ENCODE measurements at places on chromosomes 12 and 14.

DNA sequence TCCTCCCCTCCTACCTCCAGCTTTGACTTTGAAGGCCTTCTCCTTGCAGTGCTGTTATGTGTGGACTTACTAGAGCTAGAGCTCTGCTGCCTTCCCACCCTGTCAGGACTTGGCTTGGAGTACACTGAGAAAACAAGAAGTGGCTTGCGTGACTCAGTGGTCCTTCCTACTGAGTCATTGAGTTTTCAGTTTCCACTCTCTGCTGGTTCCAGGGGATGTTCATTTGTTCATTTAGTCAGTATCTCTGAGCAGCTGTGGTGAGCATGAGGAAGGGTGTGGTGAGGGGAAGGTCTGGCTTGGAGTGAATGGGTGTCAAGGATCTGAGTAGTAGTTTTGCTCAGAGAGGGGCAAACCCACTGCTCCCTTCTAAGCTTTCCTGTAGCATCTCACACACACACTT, 17.2 kb upstream of the ELK3 start:
- DNase-seq = no peak

- DNase-seq = no peak
Measured at GRCh38 chr12:1491983-1492697, 102.2 kb downstream of the FBXL14 start.

DNA sequence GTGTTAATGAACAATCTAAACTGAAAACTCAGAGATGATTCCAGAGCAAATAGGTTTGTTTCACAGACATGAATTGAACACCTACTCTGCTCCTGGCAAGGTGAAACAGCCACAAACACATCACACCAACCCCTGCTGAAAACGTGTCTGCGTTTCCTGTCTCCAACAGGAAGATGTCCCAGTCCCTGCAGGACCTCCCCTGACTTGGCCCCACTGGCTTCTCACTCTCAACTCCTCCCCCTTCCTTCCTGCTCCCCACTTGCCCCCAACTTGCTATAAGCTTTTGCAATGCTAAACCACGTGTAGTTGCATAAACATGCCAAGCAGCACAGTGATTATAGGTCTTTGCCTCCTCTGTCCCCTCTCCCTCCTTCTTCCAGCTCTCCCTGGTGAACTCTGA, 567.6 kb downstream of the BCL11B start:
- peak; percentile 42 for DNase-seq

DNA sequence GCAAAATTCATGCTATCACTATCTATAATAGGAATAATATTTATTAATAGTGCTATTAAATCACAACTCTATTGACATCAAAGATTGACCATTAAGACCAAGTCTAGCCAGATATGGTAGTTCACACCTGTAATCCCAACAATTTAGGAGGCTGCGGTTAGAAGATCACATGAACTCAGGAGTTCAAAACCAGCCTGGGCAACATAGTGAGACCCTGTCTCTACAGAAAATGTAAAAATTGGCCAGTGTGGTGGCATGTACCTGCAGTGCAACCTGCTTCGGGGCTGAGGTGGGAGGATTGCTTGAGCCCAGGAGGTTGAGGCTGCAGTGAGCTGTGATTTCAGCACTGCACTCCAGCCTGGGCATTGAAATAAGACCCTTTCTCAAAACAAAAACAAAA, 11.0 kb downstream of the VEZT start:
- no peak for DNase-seq

- no peak for DNase-seq
Measured at GRCh38 chr14:52020866-52021717, 31.7 kb downstream of the RTRAF start.

- DNase-seq = no peak
Measured at GRCh38 chr12:53191096-53191884, 10.6 kb upstream of the CSAD start.

GRCh38 chr14:96434040-96434439, 42.1 kb downstream of the AK7 start:
- no peak for DNase-seq

DNA sequence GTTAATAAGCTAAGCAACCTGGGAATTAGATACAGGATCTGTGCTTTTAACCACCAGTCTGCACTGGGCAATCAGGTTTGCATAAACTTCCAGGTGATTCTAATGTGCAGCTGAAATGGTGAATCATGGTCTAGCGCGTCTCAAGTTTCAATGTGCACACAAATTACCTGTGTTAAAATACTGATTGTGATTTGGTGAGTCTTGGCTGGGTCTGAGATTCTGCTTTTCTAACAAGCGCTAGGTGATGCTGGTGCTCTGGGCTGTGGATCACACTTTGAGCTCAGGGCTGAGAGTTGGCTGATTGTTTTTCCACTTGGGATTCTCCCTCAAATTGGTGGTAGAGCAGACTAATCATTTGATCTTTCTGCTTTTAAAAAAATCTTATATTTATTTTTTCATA, 124.8 kb downstream of the C12orf75 start:
- DNase-seq = no peak

GRCh38 chr12:47902131-47902639, 2.6 kb downstream of the VDR start:
- DNase-seq = no peak

GRCh38 chr12:24396224-24396623, 446.8 kb upstream of the SOX5 start:
- DNase-seq = no peak

- DNase-seq = peak; percentile 54
Measured at GRCh38 chr12:121803861-121804416, at the start of gene SETD1B. Gene SETD1B, plus strand, starts transcription at chr12:121804009. Its CDS starts 729 bp downstream, at chr12:121804738.

DNA sequence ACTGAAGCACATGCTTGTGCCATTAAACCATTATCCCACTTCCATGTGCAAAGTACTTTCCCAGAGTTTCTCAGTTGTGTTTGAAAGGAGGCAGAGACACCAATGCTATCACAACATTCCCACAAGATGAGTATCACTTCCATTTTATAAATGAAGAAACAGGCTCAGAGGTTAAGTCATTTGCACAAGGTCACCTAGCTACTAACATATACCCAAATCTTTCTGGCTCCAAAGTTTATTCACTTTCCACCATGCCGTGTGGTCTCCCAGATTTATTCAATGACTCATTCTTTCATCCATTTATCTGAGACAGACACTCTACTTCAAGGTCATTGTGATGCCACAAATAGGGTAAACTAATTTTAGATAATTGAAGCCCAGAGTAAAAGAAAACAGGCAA, 9.4 kb downstream of the ART4 start:
- no peak for DNase-seq

GRCh38 chr12:132129007-132129406, 15.1 kb downstream of the DDX51 start:
- no peak for DNase-seq

- DNase-seq = no peak
Measured at GRCh38 chr12:32344047-32344446, 55.3 kb upstream of the FGD4 start.

- no peak for DNase-seq
Measured at GRCh38 chr14:34201909-34202637, 251.2 kb upstream of the EGLN3 start.

DNA sequence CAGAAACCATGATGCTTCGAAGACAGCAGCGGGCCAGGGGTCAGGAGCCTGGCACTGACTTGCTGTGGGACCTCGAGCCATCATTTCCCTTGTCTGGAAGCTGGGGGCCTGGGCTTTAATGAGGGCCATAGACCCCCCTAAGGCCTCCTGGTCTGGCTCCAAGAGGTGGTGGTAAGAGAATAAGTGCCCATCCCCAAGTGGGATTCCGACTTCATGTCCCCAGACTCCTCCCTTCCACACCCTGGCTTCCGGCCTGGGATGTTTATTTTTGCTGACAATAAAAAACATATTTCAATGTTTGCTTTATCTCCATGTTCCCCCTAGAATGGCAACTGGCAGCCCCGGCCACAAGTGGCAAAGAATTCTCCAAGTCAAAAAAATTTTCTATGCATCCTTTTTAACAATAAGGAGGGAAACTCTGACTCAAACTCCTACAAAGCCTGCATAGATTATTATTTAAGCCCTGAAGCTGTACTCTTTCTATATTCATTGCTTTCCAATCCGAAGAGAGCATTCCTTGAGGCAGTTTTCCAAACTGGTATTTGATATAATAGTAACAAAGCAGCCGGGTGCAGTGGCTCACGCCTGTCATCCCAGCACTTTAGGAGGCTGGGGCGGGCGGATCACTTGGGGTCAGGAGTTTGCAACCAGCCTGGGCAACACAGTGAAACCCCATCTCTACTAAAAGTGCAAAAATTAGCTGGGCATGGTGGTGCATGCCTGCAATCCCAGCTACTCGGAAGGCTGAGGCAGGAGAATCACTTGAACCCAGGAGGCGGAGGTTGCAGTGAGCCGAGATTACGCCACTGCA, 84.0 kb downstream of the ITPK1 start:
- no peak for DNase-seq

GRCh38 chr12:14828892-14829291, 14.4 kb downstream of the ART4 start:
- DNase-seq = no peak

GRCh38 chr14:92511453-92512238, 1.9 kb upstream of the RIN3 start:
- DNase-seq = no peak

- no peak for DNase-seq
Measured at GRCh38 chr14:72591391-72591790, 302.5 kb downstream of the DPF3 start.

DNA sequence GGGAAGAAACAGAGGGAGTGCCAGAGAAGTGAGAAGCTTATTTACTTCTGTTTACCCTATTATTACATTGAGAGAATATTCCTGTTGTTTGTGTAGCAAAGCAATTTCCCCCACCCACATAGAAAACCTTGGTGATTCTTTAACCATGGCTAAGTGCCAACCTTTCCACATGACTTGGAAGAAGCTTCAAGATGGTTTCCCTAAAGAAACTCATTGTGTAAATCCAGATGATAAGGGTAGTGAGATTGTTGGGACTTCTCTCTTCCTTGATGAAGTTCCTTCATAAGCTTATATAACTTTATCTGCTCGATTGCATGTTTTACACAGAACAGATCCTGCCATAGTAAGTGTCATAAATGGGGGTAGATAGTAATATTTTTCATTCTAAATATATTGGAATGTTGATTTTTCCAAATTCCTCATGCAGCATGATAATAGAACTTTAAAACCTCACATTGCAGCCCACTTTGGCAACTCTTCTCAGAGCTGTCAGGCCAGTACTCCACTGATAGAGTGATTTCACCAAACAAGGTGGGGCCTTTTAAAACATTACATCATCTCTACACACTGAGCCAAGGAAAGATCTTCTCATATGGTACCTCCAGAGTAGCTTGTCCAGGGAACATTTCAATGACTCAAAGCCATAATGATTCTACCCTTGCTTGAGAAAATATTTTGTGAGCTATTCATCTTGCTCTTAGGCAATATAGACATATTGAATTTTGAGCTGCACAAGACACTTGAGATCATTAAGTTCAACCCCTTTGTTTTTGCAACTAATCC, 47.8 kb upstream of the KIF21A start:
- no peak for DNase-seq

- no peak for DNase-seq
Measured at GRCh38 chr12:38417101-38417500, 100.5 kb downstream of the ALG10B start.

GRCh38 chr14:102373110-102373509, 10.4 kb downstream of the TECPR2 start:
- no peak for DNase-seq

DNA sequence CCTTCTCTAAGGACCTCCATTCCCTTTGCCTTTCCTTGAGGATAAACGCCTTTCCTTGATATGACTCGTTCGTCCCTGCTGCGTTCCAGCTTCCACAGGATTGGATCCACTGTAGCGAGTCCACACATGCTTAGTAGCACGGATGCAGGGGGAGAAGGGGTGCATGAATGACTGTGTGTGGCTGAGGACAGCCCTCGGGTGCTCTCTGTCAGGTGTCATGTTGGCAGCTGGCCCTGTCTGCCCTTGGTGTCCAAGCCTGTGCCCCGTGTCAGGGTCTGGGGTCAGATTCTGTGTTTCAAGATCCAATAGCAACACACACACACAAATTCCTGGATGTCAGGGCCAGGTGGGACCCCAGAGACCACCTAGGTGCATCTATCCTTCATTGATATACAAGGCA, 17.5 kb upstream of the KRT80 start:
- DNase-seq = no peak

- DNase-seq = no peak
Measured at GRCh38 chr12:90741611-90742010, 213.4 kb downstream of the CCER1 start.

GRCh38 chr12:53830631-53831030, 78.9 kb upstream of the CISTR start:
- no peak for DNase-seq

DNA sequence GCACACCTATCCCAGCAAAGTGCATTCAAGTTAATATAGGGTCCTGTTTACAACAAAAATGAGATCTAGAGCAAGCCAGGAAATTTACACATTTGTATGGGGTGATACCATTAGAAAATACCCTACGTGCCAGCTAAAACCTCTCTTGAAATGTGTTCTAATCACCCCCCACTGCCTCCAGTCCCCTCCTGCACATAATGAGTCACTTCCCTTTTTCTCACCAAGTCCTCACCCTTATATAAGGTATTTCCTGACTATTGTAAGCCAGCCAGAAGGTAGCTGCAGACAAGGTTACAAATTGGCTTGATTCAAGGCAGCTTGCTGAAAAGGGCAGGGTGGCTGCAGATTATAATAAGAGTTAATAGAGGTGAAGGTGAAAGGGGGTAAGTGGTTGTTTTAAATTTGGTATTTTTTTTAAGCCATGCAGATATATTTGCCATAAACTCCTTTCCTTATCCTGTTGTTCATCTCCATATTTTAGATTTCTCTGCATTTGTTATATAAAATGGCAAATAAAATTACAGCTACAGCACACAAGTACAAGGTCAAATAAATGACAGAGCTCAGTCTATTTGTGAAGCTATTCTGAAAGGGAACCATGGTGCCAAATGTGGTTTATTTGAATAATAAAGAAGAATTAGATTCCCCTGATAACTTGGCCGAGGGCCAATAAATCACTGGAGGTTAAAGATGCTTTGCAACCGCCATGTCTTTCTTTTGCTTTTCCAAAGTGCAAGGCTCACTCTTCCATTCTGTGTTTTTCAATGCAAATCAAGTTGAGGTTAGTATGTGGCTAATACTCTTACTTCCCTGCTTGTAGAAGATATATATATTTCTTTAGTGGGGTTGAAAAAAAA, 385.9 kb downstream of the EGLN3 start:
- no peak for DNase-seq

DNA sequence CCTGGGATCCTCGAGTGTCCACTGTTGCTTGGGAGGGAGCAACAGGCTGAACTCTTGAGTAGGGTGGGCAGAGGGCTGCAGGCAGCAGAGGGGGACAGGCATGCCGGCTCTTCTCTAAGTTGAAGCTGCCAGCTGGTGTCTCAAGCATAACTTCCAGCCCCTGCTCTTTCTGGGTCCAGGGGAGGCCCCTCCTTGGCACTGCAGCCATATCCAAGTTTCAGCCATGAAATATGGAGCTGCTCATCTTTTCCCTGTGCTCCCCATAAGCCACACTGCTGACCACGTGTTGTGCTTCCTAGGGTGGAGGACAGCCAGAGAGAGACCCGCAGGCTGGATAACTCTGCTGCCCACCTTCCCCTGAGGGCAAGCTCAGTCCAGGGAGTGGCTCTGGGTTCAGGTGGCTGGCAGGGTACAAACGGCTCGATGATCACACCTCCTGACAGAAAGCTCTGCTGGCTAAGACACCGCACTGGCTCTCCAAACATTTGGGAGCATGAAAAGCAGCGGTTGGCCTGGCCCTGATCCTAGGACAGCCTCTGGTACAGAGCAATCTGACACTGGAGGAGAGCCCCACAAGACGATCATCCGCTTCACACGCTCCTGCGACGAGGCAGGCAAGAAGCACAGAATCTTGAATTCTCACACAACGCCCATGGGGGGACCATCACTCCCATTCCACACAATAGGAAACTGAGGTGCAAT, 79.6 kb downstream of the PITPNM2 start:
- DNase-seq = no peak
